Natural killer cell (primary cell): ENCODE measurements at places on chromosomes 3 and 15. TPM values are rescaled to one million over a fixed set of nuclear protein-coding genes. Genes with fewer than 3 reads are reported as not detected.

DNA sequence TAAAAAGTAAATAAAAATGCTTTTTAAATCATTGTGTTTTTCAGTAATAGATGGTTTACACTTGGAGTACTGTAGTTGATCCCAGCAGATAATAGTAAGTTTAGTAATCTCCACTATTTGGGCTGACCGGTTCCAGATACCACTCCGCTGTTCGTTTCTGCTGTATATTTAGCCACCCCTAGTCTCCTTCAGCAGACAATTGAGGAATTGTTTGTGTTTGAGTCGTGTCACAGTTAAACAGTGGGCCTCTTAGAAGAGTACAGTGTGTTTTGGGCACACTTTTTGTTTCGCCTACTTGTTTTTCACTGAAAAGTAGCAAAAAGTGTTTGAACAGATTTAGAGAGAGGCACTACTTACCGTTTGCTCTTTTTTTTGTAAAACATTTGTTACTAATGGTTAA is 33.2 kb downstream of the PAK2 start:
- DNase-seq = no peak
- peaks cover 2% of the 10 kb centered on the region for H3K36me3 ChIP-seq
- H3K4me1 ChIP-seq = peaks cover 10% of the 10 kb centered on the region
- H3K27me3 ChIP-seq = no peaks in the 10 kb centered on the region

- DNase-seq = no peak
- no peak overlapping the region for H3K4me3 ChIP-seq
- no peak overlapping the region for H3K27ac ChIP-seq
Measured at GRCh38 chr15:62647202-62647842, 395.2 kb upstream of the TPM1 start.

DNA sequence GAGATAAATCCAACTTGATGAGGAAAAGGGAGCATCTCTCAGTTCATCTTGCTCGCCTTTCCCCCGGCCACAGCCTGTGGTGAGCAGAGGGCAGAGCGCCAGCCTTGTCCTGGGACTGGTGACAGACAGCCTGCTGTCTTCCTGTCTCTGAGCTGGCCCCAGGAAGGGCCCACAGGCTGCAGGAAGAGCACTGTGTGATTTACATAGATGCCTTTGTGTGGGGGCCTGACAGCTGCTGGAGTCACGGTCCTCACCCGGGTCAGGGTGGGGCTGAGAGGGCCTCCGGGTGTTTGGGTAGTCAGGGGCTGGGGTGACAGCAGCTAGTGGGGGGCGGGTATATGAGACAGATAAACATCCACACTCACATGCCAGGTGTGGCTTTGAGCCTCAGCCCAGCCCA is 29.3 kb downstream of the PLA2G4D start:
- no peaks in the 10 kb centered on the region for H3K27me3 ChIP-seq
- H3K4me1 ChIP-seq = peaks cover 2% of the 10 kb centered on the region
- H3K4me3 ChIP-seq = no peak overlapping the region
- H3K36me3 ChIP-seq = no peaks in the 10 kb centered on the region
- no peak overlapping the region for H3K27ac ChIP-seq

DNA sequence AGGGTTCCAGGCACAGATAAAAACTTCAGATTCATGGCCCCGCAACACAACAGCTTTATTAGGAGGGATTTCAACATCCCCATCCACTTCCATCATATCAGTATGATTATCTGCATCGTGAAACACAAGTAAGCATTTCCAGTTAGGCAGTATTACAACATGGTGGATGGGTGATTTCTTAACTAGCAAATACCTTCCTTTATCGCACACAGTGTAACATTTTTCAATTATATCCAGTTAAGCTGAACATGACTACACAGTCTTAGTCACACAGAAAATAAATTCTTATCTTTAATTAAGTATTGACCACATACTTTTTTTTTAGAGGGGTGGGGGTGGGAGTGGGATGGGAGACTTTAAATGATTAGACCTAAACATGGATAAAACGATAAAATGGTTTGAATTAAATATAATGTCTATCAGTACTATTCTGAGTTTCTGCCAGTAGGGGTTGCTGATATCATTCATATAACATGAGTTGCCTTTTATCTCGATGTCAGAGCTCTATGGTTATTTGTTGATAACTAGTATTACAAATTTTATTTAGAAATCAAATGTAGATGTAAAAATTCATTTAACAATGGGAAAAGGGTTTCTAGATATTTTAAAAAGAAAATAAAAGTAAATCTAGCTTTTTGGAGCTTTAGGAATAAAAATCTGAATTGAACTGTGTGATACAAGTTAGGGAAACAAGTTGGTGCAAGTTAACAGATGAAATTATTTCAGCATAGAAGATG is 146.6 kb downstream of the TBL1XR1 start:
- no peaks in the 10 kb centered on the region for H3K27me3 ChIP-seq
- peaks cover 47% of the 10 kb centered on the region for H3K36me3 ChIP-seq
- H3K4me3 ChIP-seq = no peak overlapping the region
- no peaks in the 10 kb centered on the region for H3K4me1 ChIP-seq
- no peak overlapping the region for H3K27ac ChIP-seq
- DNase-seq = peak; percentile 78

Gene GREM1
- not detected for total RNA-seq
